Astrocyte (in vitro differentiated cells and primary cell): ENCODE measurements at places on chromosomes 11 and 22. TPM values are rescaled to one million over a fixed set of nuclear protein-coding genes. Genes with fewer than 3 reads are reported as not detected.
A peak's percentile ranks its signal among the peaks of the same experiment; 100 is the strongest.

DNA sequence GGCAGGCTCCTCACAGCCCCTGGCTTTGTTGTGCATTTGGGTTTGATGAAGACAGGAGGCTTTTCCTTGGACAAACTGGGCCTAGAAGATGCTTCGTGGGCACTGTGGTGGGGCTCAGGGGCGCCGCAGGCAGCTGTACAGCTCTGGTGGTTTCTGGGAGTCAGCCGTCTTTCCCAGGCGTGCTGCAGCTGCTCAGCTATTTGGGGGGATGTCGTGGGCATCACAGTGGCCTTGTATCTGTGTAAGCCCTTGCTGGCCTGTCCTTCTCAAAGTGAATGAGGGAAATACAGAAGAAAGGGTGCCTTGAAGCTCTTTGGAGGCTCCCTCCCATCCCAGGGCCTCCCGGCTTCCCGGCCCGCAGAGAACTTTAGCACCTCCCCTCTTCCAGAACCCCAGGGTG is 89.5 kb downstream of the TBC1D22A start:
- H3K27me3 ChIP-seq, result no peaks in the 10 kb centered on the region
- H3K4me1 ChIP-seq, result peaks cover 6% of the 10 kb centered on the region
- H3K4me3 ChIP-seq, result no peak overlapping the region
- H3K27ac ChIP-seq, result no peak overlapping the region

DNA sequence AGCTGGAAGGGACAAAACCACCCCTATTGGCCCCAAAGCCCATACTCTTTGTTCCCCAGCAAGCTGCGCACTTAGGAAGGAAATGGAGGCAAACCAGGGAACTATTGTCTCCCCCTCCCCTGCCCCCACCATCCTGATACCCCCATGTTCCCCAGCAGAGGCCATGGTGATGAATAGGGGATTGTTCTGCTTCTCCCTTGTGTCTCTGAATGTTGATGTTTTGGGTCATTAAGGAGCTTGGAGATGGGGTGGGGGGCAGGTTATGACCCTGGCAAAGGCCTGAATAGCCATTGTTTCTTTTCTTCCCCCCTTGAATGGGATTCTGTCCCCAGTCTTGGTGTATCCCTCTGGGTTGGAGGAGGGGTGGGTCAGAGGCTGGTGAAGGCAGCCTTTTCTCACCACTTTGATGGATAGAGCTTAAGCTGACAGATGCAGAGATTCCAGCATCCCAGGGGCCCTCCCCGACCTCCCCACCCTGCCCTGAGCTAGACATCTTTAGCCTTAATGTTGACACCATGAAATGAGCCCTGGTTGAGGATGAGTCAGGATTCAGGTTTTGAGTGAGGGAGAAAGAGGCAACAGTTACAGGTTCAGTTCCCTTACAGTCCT is 8.3 kb downstream of the DTX4 start:
- H3K27me3 ChIP-seq, result peaks cover 23% of the 10 kb centered on the region
- no peak for DNase-seq
- no peak overlapping the region for H3K4me3 ChIP-seq
- no peaks in the 10 kb centered on the region for H3K4me1 ChIP-seq
- no peak overlapping the region for H3K27ac ChIP-seq
- H3K36me3 ChIP-seq, result no peaks in the 10 kb centered on the region

DNA sequence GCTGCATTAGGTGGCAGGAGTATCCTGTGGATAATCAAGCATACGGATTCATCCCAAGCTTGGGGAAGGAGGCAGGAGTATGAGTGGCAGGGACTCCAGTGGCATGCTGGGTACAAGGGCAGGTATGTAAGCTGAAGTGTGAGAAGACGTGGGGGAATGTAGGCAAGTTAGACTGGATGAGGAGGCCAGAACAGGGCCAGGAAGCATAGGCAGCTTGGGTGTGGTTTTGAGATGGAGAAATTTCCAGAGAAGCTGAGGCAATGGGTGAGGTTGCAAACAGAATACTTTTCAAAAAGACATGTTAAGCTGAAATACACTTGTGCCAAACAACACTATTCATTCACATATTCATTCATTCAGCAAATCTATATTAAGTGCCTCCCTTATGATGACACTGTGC is 43.1 kb upstream of the AMOTL1 start:
- no peaks in the 10 kb centered on the region for H3K36me3 ChIP-seq
- no peak overlapping the region for H3K27ac ChIP-seq
- peaks cover 4% of the 10 kb centered on the region for H3K4me1 ChIP-seq
- DNase-seq, result no peak
- no peak overlapping the region for H3K4me3 ChIP-seq

GRCh38 chr22:21067901-21068680 is 22.3 kb downstream of the LRRC74B start:
- H3K4me1 ChIP-seq, result no peaks in the 10 kb centered on the region
- no peak overlapping the region for H3K4me3 ChIP-seq
- no peaks in the 10 kb centered on the region for H3K36me3 ChIP-seq
- no peak for DNase-seq

DNA sequence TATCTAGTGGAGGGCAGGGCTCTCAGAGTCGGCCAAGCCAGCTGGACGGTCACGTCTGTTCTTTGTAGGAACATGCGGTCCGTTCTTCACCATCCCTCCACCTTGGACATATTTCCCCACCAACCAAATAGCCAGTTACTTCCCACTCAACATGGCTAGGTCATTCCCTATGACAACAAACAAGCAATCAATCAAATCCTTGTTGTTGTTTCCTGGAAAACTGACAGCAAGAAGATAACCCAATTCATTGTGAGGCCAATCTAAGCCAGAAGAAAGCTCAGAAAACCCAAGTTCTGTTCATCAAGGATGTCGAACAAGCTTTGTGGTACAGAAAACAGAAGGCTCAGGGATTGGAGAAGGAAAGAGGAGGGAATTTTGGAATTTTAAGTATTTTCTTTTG is 10.9 kb downstream of the PLAAT5 start:
- DNase-seq, result no peak
- H3K36me3 ChIP-seq, result no peaks in the 10 kb centered on the region
- peaks cover 3% of the 10 kb centered on the region for H3K27me3 ChIP-seq
- no peak overlapping the region for H3K27ac ChIP-seq
- no peaks in the 10 kb centered on the region for H3K4me1 ChIP-seq

DNA sequence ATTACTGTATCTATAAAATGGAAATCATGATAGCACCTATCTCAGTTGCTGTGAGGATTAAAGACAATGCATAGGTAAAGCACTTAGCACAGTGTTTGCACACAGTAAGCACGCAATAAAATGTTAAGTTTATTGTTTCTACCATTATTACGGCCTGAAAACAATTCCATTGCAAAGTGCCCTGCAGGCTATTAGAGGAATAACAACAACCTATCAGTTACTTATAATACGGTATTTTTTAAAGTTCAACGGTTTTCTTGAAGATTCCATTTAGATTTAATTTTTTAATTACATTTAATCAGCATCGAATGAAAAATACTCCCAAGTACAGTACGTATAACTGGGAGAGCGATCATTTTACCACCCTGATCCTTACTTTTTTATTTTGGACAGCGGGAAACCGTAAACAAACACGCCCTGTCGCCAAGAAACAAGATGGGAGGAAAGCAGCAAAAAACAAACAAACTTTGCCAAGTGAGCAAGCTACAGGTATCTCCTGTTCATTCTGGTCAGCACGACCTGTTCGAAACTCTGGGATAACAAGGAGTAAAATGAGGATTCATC is 893 bp downstream of the SLC36A4 start:
- peak overlapping the region; percentile 98 for H3K4me3 ChIP-seq
- peak overlapping the region; percentile 97 for H3K27ac ChIP-seq
- H3K36me3 ChIP-seq, result no peaks in the 10 kb centered on the region
- H3K4me1 ChIP-seq, result no peaks in the 10 kb centered on the region

- no peak overlapping the region for H3K27ac ChIP-seq
- H3K27me3 ChIP-seq, result no peaks in the 10 kb centered on the region
- H3K4me3 ChIP-seq, result no peak overlapping the region
- DNase-seq, result no peak
- H3K36me3 ChIP-seq, result no peaks in the 10 kb centered on the region
- H3K4me1 ChIP-seq, result peaks cover 6% of the 10 kb centered on the region
Observed at GRCh38 chr11:20002312-20003216, 157.7 kb downstream of the DBX1 start.

GRCh38 chr11:125287491-125288210 is 123.1 kb downstream of the PKNOX2 start:
- no peak overlapping the region for H3K4me3 ChIP-seq
- no peaks in the 10 kb centered on the region for H3K27me3 ChIP-seq
- H3K4me1 ChIP-seq, result peaks cover 19% of the 10 kb centered on the region
- DNase-seq, result peak; percentile 60
- no peak overlapping the region for H3K27ac ChIP-seq

- H3K27ac ChIP-seq, result no peak overlapping the region
- no peak overlapping the region for H3K4me3 ChIP-seq
- peak; percentile 45 for DNase-seq
- no peaks in the 10 kb centered on the region for H3K36me3 ChIP-seq
- no peaks in the 10 kb centered on the region for H3K27me3 ChIP-seq
Observed at GRCh38 chr22:18044548-18045271, 20.3 kb upstream of the MICAL3 start.

GRCh38 chr11:134479206-134480135 is 67.4 kb upstream of the B3GAT1 start:
- H3K27ac ChIP-seq, result no peak overlapping the region
- no peaks in the 10 kb centered on the region for H3K36me3 ChIP-seq
- no peak overlapping the region for H3K4me3 ChIP-seq
- H3K27me3 ChIP-seq, result no peaks in the 10 kb centered on the region
- no peak for DNase-seq
- H3K4me1 ChIP-seq, result no peaks in the 10 kb centered on the region

MMP13 gene
- total RNA-seq, result 1.2 and 3.9 TPM in 2 replicates

SSH3 gene
- 19.1 and 20.1 TPM in 2 replicates for total RNA-seq
